ENCODE measurements at places on chromosomes 4 and X.
A peak's percentile ranks its signal among the peaks of the same experiment; 100 is the strongest.

DNA sequence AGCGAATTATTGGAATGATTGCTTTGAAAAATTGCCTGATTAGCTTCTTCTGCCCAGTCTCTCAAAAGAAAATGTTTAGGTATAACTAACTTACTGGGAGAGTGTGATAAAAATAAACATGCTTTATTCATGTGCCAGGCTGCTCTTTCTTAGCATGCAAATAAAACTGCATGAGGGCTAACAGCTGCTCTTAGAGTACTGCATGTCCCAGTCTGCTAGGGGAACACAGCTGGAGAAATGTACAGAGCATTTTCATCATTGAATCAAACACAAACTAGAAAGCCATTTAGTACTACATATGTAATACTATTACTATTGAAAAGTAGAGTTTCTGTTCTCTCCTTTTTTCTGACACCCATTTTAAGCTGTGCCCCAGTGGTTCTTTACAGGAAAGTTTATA lies 726.0 kb downstream of the GRID2 start:
- no peak for DNase-seq

GRCh38 chrX:14932136-14932535 lies 58.9 kb downstream of the MOSPD2 start:
- no peak for DNase-seq

GRCh38 chr4:185092535-185093197 lies 50.4 kb upstream of the SLC25A4 start:
- DNase-seq, result no peak

DNA sequence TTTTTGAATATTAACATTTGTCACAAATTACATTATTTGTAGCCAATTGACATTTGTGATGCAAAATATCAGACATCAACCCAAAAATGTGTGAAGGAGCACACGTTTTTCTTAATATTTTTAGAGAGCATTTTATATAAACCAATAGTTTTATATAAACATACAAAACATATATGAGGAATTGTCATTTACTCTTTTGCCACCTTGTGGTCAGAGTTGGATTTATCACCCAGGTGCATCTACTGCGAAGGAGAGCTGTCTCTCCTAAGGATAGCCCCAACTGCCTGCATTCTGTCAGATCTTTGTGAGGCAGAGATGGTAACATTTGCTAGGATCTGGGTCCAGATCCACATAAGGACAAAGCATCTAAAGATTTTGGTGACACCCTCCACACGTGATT lies 2.5 kb upstream of the USP27X start:
- no peak for DNase-seq

GRCh38 chrX:41621222-41621723 lies 67.5 kb upstream of the GPR34 start:
- no peak for DNase-seq

- DNase-seq, result no peak
These were observed 486.1 kb upstream of the POU3F4 start for GRCh38 chrX:83022020-83022419.

GRCh38 chrX:14777525-14777924 lies 95.3 kb downstream of the FANCB start:
- DNase-seq, result no peak

GRCh38 chr4:72302981-72303704 lies 265.9 kb downstream of the ADAMTS3 start:
- DNase-seq, result peak; percentile 2

DNA sequence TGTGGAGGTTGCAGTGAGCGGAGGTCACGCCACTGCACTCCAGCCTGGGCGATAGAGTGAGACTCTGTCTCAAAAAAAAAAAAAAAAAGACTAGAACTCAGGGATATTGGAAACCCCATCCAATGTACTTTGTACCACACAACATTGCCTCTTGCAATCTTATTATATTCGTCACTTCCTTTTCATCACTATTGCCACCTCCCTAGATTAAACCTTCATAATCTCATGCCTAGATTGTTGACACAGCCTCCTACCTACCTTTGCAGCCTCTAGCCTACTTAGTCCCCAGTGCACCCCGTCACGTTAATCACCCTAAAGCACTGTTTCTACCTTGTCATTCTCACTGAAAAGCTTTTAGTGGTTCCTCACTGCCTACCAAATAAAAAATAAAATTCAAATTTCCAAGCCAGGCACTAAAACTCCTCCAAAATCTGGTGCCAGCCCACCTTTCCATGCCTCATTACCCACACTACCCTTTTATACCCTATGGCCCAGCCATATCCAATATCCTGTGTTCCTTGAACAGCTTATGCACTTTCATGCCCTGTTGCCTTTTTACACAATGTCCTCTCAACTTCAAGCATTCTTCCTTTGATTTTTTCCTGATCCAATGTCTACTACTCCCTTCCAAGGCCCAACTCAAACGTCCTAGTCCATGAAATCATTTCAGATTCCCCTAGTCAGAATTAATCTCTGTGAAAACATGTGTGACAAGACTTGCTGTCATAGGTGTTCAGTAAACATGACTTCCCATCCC lies 23.6 kb upstream of the GJB1 start:
- DNase-seq, result no peak

- no peak for DNase-seq
These were observed 289.2 kb upstream of the MAD2L1 start for GRCh38 chr4:120355881-120356280.

DNA sequence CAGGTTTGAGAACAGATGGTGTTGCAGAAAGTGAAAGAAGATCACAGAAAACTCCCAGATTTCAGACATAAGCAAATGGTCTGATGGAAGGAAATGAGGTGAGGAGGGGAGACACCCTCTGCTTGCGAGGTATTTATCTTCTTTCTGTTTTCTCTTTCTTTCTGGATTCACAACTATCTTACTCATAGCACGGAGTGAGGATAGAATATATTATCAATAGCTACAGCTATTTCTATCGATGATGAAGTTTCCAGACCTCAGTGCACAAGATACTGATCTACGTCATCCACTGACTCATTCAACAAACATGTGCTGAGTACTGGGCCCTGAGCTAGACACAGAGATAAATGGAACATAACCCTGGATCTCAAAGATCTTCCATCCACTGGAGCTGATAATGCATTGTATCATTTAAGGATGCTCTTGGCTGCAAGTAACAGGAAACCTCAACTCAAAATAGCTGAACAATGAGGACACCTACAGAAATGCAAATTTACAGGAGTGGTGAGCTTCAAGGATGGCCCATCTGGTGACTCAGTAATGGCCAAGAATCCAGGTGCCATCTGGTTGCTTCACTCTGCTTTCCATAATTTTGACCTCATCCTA lies 21.2 kb downstream of the SLC2A9 start:
- DNase-seq, result no peak

DNA sequence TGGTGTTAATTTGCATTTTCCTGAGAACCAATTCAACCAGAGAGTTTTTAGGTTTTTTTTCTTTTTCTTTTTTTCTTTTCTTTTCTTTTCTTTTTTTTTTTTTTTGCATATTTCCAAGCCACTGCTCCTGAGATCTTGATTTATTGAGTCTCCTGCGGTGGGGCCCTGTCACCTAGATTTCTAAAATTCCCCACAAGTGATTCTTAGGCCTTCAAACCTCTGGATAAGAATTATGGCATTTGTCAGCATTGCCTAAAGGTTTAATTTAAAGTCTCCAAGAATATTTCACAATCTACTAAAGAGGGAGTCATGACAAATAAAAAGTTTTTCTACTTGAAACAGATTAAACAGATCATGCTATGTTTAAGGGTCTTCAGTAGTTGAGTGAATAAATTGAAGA lies 84.9 kb downstream of the GAB1 start:
- DNase-seq, result no peak

DNA sequence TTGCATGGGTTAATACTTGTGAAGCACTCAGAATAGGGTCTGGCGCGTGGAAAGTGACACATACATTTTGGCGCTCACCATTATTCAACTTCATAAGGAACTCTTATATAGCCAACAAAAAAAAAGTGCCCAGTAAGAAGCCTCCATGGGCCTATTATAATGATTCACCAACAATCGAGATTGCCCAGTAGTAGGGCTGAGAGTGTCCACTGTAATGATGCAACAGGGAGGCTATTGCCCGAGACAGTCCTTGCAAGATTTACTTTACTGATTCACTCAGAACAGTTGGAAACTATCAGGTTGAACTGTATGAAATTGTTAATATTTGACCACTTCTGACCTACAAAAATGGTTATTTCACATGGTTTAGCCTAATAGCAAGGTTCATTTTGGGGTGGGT lies 86.0 kb downstream of the PJA1 start:
- no peak for DNase-seq

DNA sequence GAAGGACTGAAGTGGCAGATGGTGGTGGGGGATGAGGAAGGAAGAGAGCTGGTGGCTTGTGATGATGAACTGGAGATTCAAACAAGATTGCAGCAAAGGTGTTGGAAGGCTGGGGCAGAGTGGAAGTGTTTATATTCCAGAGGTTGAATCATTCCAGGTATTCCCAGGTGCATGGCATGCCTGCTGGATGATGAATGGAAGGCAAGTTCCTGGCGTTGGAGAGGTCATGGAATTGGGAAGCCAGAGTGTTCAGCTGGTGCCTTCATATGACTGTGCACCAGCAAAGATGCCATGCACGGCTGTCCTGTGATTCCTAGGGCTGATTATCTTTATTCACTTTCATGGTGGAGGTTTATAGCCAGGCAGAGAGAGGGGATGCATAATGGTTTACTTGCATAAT lies 135.8 kb upstream of the PUDP start:
- DNase-seq, result no peak

- no peak for DNase-seq
These were observed 47.3 kb upstream of the DOCK11 start for GRCh38 chrX:118448273-118448783.

- no peak for DNase-seq
These were observed 8.4 kb downstream of the MSL3 start for GRCh38 chrX:11766487-11766886.

DNA sequence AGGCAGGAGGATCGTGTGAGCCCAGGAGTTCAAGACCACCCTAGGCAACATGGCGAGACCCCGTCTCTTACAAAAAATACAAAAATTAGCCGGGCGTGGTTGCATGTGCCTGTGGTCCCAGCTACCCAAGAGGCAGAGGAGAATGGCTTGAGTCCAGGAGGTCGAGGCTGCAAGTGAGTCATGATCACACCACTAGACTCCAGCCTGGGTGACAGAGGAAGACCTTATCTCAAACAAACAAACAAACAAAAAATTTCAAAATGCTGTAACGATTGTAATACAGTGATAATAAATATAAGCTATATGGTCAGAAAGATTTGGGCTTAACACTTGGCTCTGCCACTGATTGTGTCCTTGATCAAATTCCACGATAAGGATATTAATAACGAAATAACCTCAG lies 24.2 kb downstream of the SLC25A4 start:
- no peak for DNase-seq

DNA sequence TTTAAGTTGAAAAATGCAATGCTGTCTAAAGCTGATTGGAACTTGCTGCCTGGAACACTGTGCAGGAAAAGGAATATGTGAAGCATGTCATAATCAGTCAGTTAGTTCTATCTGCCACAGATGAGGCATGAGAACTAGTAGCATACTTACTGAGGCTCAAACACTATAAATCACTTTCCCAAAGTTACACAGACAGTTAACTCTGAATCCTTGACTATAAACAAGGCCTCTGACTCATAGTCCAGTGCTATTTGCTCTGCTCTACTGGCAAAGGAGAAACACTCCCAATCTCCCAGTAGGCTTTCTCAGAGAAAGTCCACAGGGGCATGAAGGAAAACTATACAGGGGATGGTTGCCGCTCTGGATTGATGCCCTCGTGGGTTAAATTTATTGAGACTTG lies 2078.4 kb upstream of the TENM3 start:
- no peak for DNase-seq

DNA sequence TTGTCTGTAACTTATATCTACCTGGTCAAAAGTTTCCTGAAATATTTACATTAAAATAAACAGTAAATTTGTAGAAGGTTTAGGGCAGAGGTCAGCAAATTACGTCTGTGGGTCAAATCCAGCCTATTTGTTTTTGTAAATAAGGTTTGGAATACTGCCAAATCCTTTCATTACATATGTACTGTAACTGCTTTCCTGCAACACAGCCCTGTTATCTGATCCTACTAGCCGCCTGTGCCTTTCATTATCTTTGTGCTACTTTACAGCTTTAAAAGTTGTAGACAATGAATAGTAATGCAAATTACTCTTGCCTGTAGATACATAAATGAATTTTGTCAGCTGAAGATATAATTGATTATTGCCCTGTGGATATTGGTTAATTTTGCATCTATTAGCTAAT lies 369.6 kb upstream of the SLC7A11 start:
- no peak for DNase-seq

DNA sequence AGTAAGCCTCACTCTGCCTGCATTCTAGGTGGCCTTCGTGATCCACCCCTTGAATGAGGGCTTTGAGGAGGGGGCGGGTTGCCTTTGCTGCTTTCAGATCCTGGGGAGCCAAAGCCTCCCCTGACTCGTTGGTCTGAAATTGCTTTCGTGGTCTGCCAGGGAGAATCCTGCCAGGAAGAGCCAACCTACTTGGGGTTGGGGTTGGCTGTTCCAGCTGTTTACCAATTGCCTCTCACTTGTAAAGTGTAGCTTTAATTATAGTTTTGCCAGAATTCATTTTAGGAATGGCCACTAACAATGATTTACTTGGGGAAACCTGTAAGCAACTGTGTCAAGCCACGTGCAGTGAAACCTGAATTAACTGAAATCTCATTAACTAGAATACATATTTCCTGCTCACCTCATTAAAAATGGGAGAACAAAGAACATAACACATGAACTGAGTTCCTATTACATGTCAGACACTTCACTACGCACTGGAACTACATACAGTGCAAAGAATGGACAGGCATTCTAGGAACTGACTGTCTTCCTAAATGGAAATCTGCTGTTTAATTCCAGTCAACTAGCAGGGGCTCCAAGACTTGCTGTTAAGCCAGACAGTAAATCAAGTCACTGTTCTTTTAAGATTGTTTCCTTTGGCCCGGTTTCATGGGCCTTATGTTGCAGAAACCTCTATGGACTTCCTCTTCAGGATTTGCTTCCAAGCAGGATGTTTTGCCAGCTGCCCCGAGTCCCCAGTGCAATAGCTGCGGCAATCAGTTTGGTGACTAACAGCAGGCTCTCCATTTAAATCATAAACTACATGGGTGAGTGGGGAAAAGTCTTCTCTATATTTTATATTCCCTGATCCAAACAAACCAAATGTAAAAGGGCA lies 16.4 kb upstream of the NKRF start:
- no peak for DNase-seq

DNA sequence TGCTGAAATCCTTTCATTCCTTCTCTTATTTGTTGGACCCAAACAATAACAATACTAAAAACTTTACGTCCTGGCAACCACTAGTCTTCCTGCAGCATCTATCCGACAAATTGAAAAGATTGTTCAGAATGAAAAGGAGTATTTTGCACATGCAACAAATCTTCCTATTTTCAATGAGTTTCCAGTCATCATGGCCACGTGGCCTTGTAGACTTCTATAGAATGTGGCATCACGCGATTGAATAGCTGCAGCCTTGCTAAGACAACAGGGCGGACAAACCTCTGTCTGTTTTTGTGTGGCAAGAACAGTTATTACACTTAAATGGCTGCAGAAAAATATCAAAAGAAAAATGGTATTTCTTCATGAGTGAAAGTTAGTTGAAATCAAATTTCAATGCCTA lies 297.9 kb upstream of the LCORL start:
- no peak for DNase-seq

- DNase-seq, result no peak
These were observed 100.9 kb upstream of the NR3C2 start for GRCh38 chr4:148542922-148543623.

GRCh38 chrX:49977319-49978090 lies 55.1 kb downstream of the CLCN5 start:
- no peak for DNase-seq

- DNase-seq, result no peak
These were observed 3.2 kb downstream of the PRRG3 start for GRCh38 chrX:151698485-151698884.

- DNase-seq, result no peak
These were observed 243.8 kb downstream of the PPP3CA start for GRCh38 chr4:101103381-101104142.
